ENCODE measurements at places on chromosomes 6 and 20. TPM values are rescaled to one million over a fixed set of nuclear protein-coding genes. Genes with fewer than 3 reads are reported as not detected.

GRCh38 chr6:111873178-111874024 lies at the start of gene FYN:
TSS of gene FYN (minus strand) at chr6:111873452. CDS start at chr6:111720051, 153,401 bp downstream.
- DNase-seq, result peak; percentile 99

- no peak for DNase-seq
Observed at GRCh38 chr6:151351146-151351700, 40.1 kb downstream of the ZBTB2 start.

DNA sequence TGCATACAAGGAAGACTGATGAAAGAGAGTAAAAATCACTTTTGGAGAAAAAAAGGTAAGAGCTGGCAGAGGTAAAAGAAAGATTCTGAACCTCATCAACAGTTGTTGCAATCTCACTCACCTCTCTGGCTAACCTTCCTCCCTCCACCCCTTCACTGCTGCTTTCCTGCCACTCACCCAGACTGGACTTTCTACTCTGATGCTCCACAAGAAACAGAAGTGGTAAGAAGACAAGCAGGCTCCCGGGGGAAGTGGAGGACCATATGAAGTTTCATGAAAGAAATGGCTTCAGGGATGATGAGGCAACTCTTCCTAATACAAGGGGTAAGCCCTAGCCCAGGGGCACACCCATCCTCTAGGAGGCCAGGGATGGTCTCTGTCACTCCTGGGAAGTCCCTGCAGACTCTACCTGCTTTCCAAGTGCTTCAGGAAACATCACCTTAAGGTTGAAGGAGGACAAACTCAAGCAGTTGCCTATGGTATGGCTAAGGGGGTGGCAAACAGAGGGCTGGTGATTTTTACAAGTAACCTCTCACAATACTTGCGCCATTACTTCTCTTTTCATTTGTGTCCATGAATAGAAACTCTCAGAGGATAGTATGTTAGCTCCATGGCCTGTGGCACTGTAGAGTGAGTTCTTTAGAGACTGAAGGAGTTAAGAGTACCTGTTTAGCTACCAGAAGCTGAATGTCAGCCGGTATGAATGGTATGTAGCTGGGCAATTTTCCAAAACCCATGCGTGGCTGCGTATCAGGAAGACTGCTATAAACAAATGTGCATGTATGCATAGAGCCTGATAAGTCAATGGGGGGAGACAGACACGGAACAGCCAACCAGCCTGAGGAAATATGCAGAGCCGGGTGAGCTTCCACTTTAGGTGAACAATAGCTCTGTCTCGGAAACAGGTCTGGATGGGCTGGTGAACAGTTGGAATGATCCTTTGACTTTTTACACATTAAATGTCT lies 112.0 kb downstream of the BACH2 start:
- DNase-seq, result no peak

GRCh38 chr6:90918361-90918760 lies 331.5 kb upstream of the MAP3K7 start:
- no peak for DNase-seq

DNA sequence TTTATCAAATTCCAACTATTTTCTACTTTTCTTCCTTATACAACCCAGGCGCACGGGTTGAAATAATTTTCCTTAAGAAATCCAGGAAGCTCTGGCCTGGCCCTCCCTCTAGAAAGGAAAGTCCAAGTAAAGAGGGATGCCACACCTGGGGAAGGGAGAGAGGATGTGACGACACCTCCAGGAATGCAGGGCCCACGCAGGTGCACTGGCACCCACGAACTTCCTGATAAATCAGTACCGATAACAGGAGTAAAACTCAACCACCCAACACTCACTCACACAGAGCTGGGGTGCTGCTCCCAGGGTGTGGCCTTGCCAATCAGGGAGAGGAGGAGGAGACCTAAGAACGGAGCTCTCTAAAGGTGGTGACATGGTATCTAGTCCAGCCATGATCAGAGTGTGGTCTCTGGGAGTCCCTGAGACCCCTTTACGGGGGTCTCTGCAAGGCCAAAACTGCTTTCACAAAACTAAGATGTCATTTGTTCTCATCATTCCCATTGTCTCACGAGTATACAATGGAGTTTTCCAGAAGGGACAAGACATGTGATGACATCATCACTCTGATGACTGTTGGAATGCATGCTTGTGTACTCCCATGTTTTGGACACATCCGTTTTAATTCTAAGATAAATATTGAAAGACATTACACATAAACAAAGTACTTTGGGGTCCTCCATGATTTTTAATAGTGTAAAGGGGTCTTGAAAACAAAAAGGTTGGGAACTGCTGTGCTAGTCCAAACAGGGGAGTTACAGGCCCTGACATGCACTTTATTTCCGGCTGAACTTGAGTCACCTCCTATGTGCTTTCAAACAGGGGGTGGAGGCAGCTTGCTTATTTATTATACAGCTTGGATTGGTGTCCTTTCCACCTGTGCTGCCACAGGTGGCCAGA lies 2.2 kb upstream of the PARD6B start:
- no peak for DNase-seq

DNA sequence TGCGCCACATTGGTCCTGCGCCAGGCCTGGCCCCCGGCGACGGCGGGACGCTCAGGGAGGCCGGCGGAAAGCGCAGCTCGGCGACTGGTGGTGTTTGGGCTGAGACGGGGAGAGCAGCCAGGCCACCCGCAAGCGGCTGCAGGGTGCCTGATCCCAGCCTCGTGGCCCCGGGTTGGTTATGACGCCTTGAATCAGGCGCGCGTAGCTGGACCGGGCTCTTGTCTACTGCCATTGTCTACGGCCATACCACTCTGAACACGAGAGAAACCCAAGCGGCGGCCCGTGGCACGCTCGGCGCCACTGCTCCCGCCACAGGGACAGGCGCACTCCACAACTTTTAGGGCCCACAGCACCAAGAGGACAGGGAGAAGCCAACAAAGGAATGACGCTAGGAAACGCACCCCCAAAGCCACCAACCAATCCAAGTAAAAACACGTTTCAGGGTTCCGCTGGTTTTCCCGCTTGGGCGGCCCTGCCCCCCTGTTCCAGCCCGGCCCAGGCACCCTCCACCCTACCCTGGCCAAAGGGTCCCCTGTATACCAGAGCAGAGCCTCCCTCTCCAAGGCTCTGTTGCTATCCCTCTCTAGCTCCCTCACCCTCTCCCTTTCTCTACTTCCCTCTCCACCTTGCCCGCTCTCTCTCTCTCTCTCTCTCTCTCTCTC lies 1849.3 kb upstream of the DEFB115 start:
- DNase-seq, result no peak

DNA sequence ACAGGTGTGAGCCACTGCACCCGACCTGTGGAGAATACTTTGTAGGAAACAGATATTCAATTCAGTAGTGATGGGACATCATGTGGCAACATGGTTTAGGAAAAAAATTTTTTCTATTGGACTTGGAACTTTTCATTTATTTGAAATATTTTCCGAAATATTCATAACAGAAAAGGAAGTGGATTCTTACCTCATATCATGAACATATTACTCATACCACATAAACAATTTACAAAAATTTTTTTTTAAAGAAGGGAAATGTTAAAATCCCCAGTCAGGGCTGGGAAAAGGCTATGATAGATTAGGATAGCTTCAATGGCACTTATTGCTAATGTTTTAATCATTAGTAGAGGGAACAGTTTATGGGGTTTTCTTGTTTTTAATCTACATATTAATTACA lies 6.8 kb upstream of the ALDH8A1 start:
- DNase-seq, result no peak

GRCh38 chr6:19444481-19444880 lies 392.7 kb upstream of the ID4 start:
- no peak for DNase-seq

DNA sequence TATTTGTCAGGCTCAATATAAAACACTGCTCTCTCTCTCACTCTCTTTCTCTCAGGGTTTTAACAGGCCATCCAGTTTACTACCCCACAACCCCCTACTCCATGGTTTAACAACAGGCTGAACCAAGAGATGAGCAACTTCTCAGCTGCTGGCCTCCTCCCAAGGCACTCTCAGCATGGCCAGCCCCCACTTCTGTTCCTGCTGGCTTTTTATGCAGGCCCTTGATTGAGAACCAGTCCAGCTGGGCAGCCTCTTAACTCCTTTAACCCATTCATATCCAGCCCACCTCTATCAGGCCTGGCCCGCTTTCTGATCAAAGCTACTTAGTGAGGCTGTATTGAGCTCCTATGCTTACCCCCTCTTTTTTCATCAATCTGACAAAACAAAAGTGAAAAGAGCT lies 346.8 kb upstream of the POU3F2 start:
- DNase-seq, result no peak

DNA sequence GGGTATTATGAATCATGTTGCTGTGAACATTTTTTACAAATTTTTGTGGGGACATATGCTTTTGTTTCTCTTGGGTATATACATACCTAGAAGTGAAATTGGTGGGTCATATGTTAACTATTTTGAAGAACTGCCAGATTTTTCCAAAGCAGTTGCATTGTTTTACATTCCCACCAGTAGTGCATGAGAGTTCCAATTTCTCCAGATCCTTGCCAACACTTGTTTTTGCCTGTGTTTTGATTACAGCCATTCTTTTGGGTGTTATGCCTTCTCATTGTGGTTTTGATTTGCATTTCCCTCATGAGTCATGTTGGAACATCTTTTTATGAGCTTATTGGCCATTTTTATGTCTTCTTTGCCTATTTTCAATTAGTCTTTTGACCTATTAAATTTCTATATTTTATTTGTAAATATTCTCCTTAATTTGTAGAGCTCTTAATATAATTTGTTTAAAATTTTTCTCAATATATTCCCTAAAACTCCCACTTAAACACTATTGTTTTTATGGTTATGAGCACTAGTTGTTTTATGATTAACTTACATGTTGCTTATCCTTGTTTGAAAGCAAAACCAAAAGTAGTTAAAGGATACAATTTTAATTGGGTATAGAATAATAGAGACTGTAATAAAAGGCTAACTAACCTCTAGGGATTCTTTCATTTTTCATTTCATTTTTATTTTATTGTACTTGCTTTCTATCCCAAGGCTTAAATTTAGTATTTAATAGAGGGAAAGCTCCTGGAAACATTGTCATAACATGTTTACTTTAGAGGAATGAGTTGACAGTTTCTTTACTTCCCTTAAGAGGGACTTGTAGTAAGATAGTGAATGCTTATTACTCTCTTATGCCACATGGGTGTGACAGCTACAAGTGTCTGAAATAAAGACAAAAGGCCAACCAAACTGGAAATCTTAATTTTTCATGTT lies 5.5 kb downstream of the UBR2 start:
- no peak for DNase-seq

GRCh38 chr6:10528158-10528981 lies 7.2 kb downstream of the GCNT2 start:
- DNase-seq, result no peak

The SYNDIG1 gene
- not detected for total RNA-seq

The IP6K3 gene
- total RNA-seq, result 4.9 TPM

The SLC17A2 gene
- not detected for total RNA-seq

The SGK2 gene
- total RNA-seq, result 0.66 TPM

The WFDC2 gene
- 33.9 TPM for total RNA-seq

The TAF4 gene
- total RNA-seq, result 8.0 TPM

The PARD6B gene
- total RNA-seq, result 1.8 TPM

The IRAK1BP1 gene
- total RNA-seq, result 8.2 TPM

The CD93 gene
- total RNA-seq, result 20.8 TPM

The GOPC gene
- total RNA-seq, result 28.1 TPM

The IRF4 gene
- 0.28 TPM for total RNA-seq
